ENCODE measurements at places on chromosomes 1 and 21.

- DNase-seq: no peak
These were observed 173.3 kb upstream of the FOXD3 start for GRCh38 chr1:63148825-63149645.

- no peak for DNase-seq
These were observed 908.7 kb downstream of the TTLL7 start for GRCh38 chr1:83090195-83090594.

DNA sequence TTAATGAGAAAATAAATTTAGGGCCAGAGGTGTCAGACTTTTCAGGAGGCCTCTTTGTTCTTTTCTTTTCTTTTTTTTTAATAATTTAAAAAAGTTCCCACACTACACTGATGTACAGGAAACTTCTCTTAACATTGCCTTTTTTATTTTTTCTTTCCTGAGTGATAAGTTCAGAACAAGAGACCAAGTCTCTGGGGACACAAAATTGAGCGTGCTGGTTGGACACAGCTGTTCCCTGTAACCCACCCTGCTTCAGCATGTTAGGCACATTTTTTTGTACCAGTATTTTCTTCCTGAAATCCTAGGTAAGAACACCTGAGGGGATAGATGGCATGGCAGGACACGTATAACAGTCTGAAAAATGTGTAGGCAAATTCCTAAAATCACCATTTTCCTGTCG, 50.1 kb downstream of the PBX1 start:
- no peak for DNase-seq

DNA sequence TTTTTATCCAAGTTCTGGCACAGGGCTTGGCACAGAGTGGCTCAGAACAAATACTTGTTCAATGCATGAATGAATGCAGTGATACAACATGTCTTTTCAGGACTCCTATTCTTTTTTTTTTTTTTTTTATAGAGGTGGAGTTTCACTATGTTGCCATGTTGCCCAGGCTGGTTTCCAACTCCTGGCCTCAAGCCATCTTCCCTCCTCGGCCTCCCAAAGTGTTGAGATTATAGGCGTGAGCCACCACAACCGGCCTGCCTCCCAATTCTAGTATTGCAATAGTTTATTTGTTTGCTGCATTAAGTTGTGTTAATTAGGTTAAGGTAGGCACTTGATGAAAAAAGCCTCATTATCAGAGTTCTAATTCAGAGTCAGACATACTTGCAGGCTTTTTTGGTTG, 17.9 kb downstream of the UBE4B start:
- DNase-seq: no peak

DNA sequence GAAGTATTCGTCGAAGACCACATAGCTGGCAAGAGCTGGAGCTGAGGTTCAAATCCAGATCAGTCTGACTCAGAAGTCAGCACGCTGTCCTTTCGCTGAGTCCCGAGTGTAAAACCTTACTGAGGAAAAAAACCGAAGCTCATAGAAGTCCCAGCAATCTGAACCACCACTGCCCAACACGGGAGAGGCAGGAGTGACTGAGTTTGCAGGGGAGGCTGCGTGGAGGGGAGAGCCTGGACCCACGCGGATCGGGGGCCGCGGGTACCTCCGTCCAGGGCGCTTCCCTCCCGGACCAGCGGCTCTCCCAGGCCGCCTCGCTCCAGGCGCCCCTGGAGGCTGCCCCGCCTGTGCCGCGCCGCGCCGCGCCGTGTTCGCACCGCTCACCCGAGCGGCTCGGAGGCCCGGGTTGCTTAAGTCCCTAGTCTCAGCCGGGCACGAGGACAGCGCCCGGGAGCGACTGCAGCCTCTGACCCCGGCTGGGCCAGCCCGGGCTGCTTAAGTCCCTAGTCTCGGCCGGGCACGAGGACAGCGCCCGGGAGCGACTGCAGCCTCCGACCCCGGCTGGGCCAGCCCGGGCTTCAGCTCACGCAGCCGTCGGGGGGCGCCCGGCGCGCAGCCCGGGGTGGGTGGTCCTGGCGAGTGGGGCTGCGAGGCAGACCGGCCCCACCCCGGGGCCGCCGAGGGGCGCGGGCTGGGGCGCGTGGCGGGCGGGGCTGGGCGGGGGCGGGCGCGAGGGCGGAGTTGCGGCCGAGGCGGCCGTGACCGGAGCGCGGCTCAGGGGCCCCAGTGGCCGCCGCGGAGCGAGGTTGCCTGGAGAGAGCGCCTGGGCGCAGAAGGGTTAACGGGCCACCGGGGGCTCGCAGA, at the start of gene ADAMTSL4:
ADAMTSL4 (plus strand) TSS at position 777 of the 864 bp plus-strand sequence. CDS start 2,881 bp downstream, outside the sequence.
- no peak for DNase-seq

DNA sequence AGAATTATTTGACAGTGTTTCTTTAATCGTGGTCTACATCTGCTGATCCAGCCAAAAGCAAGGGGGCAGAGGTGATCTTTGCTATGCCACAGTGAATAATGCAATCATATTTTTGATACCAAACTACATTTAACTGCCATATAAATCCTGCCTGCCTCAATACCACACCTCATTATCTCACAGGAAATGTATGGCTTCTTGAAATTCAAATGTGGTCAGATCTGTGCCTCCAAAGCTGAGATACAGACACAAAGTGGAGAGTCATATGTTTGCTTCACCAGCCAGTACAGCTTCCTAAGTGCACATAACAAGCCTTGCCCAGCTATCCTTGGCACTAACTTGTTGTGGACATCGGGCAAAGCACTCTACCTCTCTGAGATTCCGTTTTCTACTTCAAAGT, 250.0 kb upstream of the NFIA start:
- DNase-seq: no peak

DNA sequence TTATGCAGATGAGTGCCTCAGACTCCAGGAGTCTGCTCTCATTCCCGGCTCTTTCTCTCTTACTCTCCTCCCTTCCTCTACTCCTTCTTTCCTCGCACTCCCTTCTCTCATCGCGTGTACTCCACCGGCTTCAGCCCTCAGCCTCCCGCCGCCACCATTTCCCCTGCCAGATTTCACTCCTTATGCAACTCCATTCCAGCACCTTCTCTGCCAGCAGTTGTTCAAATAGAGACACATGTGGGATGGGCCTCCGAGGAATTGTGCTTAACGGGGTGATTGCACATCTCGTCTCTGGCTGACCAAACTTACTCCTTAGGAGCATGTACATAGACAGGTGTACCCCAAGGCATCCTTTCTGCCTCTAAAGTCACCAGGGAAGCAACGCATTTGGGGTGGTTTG, 2.1 kb downstream of the CNTN2 start:
- no peak for DNase-seq

All from skeletal muscle cell (primary cell).